ENCODE measurements at places on chromosomes 12 and 14.
A peak's percentile ranks its signal among the peaks of the same experiment; 100 is the strongest.

GRCh38 chr12:122795807-122796206 lies 21.4 kb downstream of the CCDC62 start:
- no peak for DNase-seq

- DNase-seq, result no peak
Observed at GRCh38 chr14:48842785-48843184, 743.4 kb downstream of the RPS29 start.

DNA sequence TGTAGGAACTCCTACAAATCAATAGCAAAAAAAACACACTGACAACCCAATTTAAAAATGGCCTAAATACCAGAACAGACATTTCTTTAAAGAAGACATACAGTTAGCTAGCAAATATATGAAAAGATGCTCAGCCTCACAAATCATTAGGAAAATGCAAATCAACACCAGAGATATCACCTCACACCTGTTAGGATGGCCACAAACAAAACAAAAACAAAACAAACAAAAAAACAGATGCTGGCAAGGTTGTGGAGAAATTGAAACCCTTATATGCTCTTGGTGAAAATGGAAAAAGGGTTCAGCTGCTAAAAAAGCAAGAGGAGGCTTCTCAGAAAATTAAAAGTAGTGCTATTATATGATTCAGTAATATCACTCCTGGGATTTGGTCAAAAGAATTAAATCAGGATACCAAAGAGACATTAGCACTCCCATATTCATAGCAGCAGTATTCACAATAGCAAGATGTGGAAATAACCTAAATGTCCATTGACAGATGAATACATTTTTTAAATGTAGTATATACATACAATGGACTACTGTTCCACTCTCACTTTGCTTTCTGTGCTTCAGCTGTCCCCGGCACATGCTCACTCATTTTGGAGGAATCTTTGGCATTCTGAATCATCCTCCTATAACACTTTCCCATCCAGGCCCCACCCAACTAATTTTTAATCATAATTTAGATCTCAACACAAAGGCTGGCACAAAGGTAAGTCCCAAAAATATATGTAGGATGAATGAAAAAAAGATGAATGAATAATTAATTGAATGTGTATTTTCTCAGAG lies 99.1 kb downstream of the SYT1 start:
- DNase-seq, result no peak

DNA sequence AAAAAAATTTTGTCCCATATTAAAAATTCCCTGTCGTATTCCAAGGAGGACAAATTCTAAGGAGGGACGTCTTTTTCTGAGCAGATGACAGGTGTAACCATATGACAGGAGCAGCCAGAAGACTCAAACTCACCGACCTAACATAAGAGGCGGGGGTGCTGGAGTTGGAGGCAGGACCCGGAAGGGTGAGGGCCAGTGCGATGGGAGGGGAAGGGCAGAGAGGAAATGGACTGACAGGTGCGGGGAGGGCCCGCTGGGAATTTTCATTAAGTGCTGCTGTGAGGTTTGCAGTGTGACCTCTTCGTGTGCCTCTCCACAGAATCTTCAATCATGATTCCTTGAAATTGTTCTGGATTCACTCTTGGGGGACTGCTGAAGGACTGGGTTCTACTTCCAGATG lies 189.4 kb downstream of the NTF3 start:
- no peak for DNase-seq

GRCh38 chr14:77245820-77246219 lies 25.2 kb downstream of the NGB start:
- DNase-seq, result no peak

GRCh38 chr14:29637411-29637810 lies 290.2 kb downstream of the PRKD1 start:
- no peak for DNase-seq

DNA sequence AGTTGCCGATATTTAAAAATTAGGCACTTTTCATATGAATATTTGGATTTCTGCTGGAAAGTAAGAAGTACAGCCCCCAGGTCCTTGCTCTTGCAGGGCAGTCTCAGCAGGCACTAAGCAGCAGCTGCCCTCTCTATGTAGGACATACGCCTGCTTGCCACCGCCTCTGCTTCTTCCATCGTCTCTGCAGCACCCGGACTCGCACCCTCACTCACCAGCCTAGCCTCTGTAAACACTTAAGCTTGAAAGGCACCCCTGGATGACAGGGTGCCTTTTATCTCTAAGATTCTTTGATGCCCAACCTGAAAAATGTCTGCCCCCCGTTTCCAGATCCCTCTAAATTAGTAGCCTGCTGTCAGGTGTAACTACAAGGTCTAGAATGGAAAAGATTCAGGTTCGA lies 19.0 kb downstream of the OTUB2 start:
- no peak for DNase-seq

DNA sequence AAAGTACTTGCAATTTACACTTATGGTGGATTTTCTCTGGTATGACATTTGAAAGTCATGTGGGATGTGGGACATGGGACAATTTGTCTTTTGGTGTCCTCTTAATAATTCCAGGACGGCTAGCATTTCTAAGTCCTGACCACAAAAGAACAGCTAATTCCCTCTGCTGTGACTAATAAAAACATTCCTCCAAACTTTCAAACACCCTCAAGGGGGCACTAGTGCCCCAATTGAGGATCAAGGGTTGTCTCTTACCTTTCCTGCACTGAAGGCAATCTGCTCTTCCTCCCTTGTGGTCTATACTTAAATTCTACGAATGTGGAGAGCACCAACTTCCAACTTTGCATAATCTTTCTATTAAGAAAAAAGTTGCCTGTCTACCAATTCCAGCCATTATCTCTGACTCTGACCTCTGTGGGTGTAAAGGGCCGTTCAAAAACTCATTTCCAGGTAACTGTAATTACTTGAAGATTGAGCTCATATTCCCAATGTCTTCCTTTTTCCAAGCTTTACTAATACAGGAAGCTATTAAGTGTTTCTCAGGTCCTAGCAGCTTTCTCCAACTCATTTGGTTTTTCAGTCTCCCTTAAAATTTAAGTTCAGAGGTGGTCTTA lies 210.2 kb downstream of the PTPRO start:
- peak; percentile 71 for DNase-seq

- no peak for DNase-seq
Observed at GRCh38 chr12:94690198-94690771, 39.9 kb upstream of the TMCC3 start.

GRCh38 chr14:31169877-31170276 lies 37.7 kb downstream of the HECTD1 start:
- DNase-seq, result no peak

DNA sequence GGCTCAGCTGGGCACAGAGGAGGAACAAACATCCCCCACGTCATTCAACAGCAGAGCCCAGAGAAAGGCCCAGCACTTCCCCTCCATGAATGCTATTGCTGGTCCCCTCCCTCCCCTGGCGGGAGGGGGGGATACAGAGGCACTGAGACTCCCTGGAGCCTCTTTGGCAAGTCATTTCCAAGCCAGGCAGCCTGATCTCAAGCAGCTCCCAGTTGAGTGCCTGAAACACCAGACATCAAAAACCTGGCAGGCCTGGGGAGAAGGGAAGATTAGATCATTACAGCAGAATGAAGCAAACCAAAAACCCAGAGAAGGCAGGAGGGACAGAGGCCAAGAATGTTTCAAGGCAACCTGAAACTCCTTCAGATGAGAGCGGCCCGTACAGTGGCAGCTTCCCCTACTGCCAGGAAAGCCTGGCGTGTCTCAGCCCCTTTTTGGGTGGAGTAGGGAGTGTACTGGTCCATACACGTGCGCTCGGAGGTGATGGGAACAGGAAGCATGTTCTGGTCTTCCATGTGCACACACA lies 92.1 kb downstream of the LRRC74A start:
- DNase-seq, result no peak

All from activated CD4-positive, alpha-beta T cell treated with anti-CD3 and anti-CD28 coated beads, Interleukin-2, amount 50 U/mL, for 16 hours (primary cell).